ENCODE measurements at places on chromosomes 16 and 17.

DNA sequence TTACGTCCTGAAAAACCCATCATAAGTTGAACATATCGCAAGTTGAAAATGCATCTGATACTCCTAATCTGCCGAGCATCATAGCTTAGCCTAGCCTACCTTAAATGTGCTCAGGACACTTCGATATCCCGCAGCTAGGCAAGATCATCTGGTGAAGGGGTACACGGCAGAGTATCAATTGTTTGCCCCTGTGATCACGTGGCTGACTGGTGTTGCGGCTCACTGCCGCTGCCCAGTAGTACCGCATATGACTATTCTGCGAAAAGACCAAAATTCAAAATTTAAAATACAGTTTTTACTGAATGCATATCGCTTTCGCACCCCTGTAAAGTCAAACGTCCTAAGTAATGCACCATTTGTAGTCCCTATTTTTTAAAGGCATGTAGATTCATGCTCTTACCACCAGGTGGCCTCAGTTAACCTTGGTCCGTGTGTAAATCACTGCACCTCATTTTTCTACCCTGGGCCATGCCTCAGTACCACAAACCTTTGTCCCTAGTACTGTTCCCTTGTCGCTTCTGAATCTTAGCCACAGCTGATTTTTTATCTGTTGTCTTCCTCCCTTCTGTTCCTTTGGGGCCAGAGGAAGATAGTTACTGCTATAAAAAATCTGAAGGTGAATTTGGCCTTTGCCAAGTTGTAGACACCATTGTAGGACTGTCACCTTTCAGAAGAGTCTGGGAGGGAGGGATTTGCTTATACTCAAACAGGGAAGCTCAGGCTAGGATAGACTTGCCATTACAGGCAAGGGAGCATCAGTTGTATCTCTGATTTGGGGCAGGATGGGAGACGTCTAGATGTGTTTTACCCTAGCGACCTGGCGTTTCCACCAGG is 34.4 kb downstream of the WWP2 start:
- DNase-seq = peak; percentile 78

DNA sequence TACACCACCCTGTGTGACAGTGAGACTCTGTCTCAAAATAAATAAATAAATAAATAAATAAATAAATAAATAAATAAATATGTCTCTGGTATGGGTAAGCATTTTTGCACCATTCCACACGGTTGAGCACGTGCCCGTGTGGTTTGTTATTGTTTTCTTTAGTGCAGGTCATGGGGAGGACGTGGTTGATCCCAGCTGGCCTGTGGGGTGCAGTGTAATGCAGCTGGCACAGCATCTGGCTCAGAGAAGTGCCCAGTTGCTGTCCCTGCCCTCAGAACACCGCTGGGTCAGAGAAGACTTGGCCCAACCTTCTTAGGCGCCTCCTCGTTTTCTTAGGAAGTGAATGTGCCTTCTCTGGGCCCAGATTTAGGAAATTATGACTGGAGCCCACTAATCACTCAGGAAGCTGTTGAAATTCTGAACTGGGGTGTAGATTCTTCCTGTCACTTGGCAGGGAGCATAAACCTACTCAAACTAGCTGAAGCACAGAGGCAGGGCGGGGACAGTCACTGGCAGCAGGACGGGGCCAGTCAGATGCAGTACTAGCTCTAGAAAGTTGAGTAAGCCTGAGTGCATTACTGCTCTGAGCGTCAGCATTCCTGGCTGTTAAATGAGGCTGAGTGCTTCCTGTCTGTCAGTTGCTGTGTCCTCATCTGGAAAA is 85.9 kb downstream of the SNX29 start:
- DNase-seq = peak; percentile 99

- peak; percentile 58 for DNase-seq
Observed at GRCh38 chr16:89860747-89861304, 12.6 kb upstream of the TCF25 start.

- peak; percentile 64 for DNase-seq
Observed at GRCh38 chr17:76714822-76715495, 4.2 kb upstream of the MXRA7 start.

DNA sequence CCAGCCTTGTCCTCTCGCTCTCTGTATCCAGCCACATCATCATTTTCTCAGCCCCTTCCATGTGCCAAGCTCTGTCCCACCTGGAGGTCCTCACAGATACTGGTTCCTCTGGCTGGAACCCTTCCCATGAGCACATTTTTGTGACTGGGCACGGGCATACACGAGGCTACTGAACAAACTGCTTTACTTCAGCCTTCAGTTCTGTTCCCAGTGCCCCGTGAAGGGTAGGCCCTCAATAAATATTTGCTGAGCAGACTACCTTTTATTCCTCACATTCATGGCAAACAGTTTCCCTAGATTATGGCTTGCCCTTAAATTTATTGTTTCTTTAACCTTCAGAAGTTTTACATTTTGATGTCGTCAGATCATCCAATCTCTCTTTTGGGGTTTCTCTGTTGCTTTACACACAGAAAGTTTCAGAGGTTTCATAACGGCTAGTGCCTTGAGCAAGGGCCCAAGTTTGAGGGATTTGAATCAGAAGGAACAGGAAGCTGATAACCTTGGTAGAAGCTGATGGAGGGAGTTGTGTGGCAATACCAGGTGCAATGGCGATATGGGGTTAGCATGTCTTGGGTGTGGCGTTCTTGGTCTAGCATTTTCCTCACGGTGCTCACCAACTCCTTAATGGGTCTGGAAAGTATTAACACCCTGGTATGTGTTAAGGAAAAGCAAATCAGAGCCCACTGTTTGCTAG is 27.8 kb downstream of the TMEM92 start:
- DNase-seq = no peak

- no peak for DNase-seq
Observed at GRCh38 chr17:8762012-8762411, 3.7 kb upstream of the SPDYE4 start.

DNA sequence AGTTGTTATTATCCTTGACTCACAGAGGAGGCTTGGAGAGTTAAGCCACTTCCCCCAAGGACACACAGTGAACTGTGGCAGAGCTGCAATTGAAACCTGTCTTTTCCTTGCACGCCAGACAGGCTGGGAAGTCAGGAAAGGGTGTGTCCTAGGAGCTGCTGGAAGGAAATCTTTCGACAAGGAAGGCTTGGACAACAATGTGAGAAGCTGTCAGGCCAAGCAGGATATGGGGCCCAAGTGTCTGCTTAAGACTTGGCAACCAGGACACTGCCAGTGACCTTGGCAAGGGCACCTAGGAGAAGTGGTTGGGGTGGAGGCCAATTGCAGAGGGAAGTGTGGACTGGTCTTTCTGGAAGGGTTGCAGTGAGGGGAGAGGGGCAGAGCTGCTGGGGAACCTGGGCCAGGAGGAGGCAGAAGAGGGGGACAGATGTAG is 2.1 kb upstream of the CAMKK1 start:
- DNase-seq = peak; percentile 32

DNA sequence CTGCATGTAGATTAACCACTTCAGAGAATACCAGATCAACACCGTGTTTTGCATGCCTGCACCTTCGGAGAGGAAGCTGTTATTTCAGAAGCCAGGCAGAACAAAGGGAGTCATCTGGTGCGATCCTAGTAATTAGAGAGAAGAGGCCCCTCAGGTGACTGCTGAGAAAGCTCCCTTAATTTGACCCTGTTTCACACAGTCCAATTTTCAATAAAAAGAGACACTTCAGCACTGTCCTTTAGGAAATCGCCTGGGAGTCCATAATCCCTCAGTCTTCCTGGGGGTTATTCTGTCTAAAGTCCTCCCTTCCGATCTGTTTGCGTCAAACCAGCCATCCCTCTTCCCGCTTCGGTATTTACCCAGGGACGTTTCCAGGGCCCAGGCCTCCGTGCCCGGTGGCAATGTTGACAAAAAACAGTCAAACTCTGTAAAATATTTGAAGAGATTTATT is 23.4 kb upstream of the TNRC6C start:
- DNase-seq = no peak

GRCh38 chr17:31008374-31009041 is 37.7 kb downstream of the RNF135 start:
- peak; percentile 82 for DNase-seq

- DNase-seq = no peak
Observed at GRCh38 chr17:63132459-63132911, 166.4 kb downstream of the TANC2 start.

DNA sequence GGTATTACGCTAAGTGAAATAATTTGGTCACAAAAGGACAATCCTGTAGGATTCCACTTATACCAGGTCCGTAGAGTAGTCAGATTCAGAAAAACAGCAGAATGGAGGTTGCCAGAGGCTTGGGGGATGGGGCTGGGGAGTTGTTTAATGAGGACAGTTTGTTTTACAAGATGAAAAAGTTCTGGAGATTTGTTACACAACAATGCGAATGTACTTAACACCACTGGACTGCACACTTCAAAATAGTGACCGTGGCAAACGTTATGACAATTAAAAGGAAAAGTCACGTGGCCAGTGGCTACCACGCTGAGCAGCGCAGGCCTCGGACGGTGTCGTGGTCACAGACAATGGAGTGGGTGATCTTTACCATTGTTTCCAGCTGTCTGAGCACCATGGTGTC is 338.1 kb downstream of the SEC14L1 start:
- no peak for DNase-seq

DNA sequence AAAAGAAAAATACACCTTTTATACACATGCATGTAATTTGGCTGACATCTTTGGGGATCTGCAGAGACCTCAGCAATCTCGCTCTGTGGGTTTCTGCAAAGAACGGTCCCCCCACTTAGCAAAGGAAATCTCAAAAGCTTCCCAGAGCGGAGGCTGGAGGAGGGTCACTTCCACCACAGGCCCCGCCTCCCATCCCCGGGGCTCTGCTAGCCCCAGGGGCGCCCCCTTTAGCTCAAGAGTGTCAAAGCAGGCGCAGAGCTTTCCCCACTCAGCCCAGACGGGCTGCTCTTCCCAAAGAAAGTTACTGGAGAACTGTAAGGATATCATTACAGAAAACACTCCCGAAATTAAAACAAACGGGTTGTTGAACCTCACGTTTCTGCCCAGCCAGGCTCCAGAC is 11.4 kb downstream of the SLC13A5 start:
- DNase-seq = peak; percentile 64

- DNase-seq = peak; percentile 33
Observed at GRCh38 chr16:67459066-67459860, 21.7 kb downstream of the ATP6V0D1 start.

- peak; percentile 86 for DNase-seq
Observed at GRCh38 chr17:59845595-59846393, 46.9 kb downstream of the TUBD1 start.

DNA sequence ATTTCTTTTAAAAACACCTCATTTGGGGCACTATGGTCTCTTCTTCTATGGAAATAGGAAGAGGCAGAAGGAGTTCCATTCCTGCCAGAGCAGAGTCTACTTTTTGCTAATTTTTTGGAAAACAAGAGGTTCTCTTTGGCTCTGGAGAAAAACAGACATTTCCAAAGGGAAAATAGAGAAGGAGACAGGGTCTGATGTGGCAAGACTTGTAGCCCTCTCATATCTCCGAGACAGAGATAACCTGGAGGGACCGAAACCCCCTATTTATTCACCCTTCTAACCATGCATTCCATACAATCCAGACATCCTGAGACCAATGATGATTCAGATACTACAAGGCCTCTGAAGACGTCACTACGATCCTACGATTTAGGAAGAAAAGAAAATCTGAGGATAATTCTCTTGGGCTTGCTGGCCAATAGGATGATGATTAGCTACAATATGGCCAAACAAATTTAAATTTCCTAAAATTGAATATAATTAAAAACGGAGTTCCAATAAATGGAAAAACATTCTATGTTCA is 70.2 kb downstream of the HIC1 start:
- peak; percentile 28 for DNase-seq

- DNase-seq = peak; percentile 90
Observed at GRCh38 chr17:41065829-41066624, at the start of gene KRTAP2-4. TSS of gene KRTAP2-4 (minus strand) at chr17:41065879. CDS start at chr17:41065845, 34 bp downstream.

- DNase-seq = no peak
Observed at GRCh38 chr17:42323268-42323773, 35.0 kb downstream of the STAT5A start.

DNA sequence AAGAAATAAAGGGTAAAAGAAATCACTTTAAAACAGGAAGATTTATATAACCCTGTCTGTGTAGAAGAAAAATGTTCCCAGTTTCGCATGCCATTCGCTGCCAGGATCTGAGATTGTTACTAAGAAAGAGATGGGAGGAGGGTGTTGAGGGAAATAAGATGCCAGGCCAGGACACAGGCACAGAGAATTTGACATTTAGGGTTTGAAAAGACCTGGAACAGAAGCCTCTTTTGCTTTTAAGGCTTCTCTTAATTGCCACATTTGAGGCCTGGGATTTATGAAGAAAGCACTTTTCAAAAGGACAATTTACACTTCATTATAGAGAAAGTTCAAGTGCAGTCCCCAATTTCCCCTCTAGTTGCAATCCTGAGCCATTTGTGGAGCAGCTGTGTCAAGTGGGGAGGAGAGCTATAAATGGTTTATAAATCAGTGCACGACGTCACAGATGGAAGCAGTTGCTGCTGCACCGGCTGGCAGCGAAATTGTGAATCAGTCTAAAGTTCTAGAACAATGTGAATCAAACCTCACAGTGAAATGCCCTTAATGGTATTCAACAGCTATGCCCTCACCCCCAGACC is 26.5 kb upstream of the C16orf87 start:
- DNase-seq = peak; percentile 85

DNA sequence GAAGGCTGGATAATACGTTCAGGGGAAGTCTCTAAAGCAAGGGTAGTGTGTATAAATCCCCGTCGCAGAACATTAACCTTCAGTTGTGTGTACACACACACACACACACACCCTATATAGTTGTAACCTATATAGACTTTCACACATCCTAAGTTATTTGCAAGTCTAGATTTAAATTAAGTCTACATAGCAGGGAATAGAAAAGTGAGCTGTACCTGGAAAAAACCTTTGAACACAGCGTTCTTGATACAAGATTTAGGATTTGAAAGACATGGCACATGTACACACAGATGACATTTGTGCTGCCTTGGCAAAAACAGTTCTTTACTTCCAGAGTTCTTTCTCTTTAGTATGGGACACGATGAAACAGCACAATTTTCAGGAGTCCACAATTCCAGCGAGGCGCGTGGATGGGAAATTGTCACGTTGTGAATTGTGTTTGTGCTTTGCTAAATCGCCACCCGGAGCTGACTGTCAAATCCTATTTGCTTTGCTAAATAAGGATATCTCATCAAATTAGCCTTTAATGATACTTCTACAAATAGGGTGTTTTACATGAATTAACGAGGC is 233.9 kb downstream of the MRTFB start:
- no peak for DNase-seq

- DNase-seq = peak; percentile 42
Observed at GRCh38 chr16:66588981-66589713, 9.9 kb downstream of the CMTM2 start.

DNA sequence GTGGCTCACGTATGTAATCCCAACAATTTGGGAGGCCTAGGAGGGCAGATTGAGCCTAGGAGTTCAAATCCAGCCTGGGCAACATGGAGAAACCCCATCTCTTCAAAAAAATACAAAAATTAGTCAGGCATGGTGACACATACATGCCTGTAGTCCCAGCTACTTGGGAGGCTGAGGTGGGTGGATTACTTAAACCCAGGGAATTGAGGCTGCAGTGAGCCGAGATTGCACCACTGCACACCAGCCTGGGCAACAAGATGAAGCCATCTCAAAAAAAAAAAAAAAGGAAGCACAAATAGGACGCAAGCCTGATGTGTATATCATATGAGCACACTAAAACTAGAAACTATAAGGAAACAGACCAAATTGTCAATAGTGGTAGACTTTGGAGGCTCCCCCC is 17.1 kb upstream of the FLCN start:
- DNase-seq = peak; percentile 67
